Esophagus squamous epithelium (tissue), 5 donors: ENCODE measurements at places on chromosomes 3 and 15.

DNA sequence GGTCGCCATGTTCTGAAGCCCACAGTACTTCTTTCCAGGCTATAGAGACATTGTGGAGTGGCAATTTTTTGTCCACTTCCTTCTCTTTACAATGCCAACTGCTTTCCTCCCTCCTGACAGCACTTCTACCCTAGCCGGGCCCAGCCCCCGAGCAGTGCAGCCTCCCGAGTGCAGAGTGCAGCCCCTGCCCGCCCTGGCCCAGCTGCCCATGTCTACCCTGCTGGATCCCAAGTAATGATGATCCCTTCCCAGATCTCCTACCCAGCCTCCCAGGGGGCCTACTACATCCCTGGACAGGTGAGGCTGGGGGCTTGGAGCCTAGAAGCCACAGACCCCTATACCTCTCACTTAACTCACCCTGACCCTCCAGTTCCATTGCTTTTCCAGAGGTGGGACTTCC lies 2.8 kb downstream of the EIF4G1 start:
- no peak for DNase-seq

- no peak for DNase-seq
These were observed 104.2 kb upstream of the THRB start for GRCh38 chr3:24598695-24599470.

DNA sequence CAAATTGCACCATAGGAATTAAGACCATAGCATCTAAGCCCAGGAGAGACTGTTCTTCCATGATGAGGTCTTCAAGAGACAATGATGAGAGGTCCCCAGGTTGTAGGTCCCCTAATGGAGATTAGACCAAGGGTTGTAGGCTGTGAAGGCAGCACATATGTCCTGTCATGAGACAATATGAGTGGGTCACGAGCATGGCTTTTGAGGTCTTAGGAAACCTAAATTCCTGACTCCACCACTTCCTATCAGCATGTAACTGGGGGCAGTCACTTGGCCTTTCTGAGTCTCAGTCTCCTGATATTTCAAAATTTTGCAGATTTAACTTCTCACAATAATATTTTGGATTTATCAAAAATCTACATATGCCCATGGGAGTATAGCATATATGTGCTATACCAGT lies 31.3 kb downstream of the STAC start:
- DNase-seq = no peak

- no peak for DNase-seq
These were observed 69.3 kb downstream of the TBC1D2B start for GRCh38 chr15:78007964-78008886.

DNA sequence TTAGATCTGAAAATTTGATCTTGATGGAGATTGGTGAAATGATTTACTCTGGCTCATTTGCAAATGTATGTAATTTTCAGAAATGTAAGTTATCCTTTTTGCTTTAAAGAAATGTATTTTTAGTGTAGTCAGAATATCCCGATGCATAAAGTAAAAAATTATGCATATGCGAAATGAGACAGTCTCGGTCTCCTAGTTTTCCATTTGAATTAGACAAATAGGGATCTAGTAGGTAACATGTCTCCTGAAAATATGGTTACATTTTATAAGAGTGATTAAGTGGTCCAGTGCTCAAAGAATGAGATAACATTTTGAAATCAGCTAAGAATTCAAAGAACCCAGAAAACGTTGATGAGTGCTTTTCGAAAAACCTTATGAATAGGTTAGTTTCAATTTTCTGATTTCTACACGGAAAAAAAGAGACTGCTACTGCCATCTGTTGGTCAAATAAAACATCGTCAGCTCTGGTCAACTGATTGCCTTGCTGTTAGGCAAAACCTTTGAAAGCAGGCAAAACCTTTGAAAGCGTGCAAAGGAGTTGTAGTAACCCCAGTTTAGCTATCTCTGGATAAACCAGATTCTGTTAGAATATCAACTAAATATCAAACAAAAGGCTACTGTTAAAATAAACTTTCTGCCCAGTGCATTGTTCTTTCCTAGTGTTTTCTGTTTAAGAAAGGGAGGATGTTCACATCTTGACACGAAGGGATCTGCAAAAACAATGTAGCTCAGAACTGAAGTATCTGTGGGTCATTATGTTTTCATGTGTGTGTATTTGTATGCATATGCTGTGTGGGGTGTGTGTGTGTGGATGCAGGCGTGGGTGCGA lies 59.3 kb upstream of the CHMP2B start:
- no peak for DNase-seq

GRCh38 chr3:160402221-160403027 lies 3.0 kb downstream of the SMC4 start:
- DNase-seq = no peak

DNA sequence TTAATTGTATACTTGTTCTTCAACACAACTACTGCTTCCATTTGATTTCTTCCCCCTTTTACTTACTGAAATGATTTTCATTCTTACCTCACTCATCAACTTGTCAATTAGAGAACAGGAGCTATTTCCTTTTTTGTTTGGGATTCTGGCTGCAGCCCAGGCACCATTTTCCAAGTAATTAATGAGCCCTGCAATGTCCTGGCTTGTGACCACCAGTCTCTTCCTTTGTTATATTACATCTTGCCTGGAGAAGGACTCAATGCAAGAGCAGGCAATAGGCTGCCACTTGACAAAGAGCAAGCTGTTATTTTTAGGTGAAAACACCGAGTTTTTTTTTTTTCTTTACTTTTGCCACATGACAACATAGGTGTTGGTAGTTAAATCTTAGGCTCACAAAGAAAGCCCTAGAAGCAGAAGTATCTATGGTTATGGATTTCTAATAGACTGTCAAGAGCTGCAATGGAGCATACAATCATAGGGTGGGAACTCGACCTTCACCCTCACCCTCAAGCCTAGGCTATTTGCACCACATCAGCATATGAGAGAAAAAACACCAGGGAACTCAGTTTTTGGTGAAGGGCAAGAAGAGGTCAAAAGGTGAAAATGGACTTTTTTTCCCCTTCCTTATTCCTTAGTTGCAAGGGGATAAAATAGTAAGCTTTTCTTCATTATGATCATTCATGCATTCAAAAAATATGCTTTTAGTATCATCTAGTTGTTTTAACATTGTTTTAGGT lies 114.9 kb downstream of the TNIK start:
- DNase-seq = no peak

DNA sequence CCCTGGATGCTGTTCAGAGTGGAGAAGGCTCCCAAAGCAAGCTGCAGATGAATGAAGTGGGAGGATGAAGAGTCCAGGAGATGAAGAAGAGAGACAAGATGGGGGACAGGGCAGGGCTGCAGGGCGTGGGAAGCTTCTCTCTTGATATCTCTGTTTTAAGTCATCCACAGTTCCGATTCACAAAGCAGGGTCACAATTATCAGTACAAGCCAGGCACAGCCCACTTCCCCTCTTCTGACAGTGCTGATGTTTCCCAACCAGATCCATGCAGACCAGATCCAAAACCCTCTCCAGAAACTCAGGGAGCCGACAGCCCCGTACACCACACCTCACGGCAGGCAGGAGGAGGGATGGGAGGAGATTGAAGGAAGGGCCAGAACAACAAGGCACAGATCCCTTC lies 31.1 kb downstream of the NTRK3 start:
- DNase-seq = no peak

DNA sequence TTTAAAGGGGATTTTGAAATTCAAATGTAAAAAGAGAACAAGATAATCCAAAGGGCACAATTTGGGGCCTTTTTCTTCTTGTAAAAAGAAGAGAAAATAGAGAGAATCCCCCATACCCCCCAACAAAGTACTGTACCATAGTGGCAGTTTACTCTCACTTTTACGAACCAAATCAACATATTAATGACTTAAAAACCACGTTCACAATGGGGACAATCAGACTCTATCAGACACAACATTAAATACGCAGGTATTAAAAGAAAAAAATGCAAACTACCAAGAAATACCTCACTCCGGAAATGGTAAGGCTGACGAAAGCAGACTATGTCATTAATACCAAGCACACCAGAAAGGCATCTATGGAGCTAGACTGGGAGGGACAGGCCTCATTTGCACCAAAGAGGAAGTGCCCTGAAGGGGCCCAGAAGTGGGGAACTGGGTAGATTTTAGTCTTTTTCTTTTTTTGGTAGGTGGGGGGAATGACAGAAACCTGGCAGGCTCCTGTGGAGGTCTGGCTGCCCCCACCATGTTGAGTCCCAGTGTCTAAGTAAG lies 134.3 kb downstream of the TIGIT start:
- no peak for DNase-seq

- DNase-seq = no peak
These were observed 54.2 kb upstream of the TSEN2 start for GRCh38 chr3:12430086-12430485.

- no peak for DNase-seq
These were observed 59.0 kb downstream of the CLEC3B start for GRCh38 chr3:45084820-45085816.

- DNase-seq = no peak
These were observed 9.1 kb upstream of the ADPRH start for GRCh38 chr3:119570229-119570628.

DNA sequence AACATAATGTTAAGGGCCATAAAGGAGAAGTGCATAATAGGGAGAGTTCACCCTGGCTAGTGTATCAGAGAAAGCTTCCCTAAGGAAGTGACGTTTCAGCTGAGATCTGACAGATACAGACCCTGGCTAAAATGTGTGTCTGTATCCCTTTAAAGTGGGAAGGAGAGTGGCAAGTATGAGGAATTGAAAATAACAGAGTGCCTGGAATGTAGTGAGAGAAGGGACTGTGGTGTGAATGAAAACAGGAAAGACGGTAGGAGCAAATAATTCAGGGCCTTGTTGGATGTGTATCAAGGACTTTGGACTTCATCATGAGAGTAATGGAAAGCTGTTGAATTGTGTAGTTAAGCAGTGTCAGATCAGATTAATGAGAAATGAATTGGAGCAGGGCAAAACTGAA lies 30.5 kb downstream of the NEO1 start:
- DNase-seq = no peak

GRCh38 chr15:67914537-67915460 lies 75.0 kb upstream of the RNU6-1 start:
- no peak for DNase-seq

DNA sequence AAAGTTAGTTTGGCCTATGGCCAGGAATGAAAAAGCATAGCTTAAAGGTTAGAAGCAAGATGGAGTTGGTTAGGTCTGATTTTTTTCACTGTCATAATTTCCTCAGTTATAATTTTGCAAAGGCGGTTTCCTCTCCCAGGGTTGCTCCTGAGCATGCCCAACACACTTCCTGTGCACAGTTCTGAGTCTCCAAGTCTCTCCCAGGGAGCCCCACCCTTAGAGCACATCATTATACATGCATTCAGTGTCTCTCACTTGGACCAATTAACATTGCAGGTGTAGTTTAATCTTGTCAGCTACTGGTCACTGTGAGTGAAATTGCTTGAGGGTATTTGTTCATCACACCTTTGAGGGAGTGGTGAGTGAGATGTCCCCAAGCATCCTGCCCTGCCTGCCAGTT lies 96.0 kb upstream of the ATP10A start:
- DNase-seq = no peak

GRCh38 chr15:33304924-33305323 lies 5.8 kb upstream of the RYR3 start:
- DNase-seq = no peak

DNA sequence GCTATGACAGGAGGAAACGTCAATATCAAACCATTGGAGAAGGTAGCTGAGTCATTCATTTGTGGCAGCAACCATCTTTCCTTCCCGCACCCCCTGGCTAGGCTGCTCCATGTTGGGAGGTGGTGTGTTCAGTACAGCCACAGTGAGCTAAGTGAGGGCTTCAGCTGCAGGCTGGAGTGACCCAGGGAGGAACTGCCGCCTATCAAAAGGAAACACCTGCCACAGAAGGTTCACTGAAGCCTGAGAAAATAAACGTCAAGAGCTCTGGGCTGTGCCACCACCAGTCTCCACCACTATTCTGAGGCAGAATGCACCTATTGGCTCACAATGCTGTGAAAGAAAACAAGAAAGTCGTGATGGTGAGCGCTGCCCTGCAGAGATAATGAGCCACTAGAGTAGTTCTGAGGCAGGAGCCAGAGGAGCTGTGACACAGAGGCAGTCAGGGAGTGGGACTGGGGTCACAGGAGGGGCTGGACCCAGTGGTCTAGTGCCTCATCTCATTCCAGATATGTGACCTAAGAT lies 34.8 kb upstream of the CD47 start:
- peak; percentile 11 for DNase-seq

- no peak for DNase-seq
These were observed 18.2 kb upstream of the ACOX2 start for GRCh38 chr3:58555203-58555602.

DNA sequence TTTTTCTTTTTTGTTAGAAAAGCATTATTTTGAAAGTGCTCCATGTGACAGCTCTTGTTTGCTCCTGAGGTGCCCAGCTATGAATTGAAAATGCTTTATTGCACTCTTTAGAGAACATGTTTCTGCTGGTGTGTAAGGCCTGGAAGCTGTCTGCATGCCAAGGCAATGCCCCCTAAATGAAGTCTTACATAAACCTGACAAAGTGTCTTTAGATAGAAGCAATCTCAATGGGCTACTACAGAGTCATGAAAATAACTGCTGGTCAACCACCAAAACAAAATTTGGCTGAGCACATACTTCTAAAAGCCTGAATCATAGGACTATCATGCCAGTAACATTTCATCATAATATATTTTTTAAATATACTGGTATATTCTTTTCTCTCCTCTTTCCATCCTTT lies 178.7 kb downstream of the THRB start:
- DNase-seq = no peak

- DNase-seq = no peak
These were observed 19.7 kb downstream of the RCN2 start for GRCh38 chr15:76951220-76951619.

DNA sequence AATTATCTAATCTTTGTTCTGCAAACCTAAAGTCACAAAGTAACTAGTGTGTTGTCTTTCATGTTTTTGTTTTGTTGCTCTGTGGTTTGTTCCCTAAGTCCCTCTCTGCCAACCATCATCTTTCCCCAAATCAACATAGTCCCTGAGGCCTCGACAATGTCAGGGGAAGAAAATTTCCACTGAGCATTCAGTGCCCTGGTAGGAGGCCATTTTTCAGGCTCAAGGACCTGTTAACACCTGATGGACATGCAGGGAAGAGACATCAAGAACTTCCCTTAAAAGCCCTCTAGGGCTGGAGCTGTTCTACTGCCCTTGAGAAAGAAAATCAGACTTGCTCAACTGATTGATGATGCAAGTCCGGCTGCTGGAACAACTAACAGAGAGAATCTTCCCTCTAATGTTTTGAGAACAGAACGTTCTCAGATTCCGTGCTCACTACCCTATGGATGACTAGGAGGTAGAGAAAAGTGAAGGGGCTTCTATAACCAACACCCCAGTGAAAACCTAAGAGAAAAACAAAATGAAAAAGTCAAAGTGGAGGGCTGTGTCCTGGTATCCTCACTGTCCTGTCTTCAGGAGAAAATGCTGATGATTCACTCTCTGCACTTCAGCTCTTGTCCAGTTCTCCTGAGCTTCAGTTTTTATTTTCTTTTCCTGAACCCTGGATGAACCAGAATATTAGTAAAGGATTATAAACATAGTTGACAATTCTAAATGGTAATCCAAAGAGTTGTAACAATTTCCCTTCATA lies 373.1 kb downstream of the FOXP1 start:
- no peak for DNase-seq

- DNase-seq = no peak
These were observed 40.9 kb downstream of the CRTC3 start for GRCh38 chr15:90570643-90571042.
